ENCODE measurements at places on chromosomes 12 and 14.

- DNase-seq: no peak
These were observed 135.9 kb downstream of the SLC15A4 start for GRCh38 chr12:128687851-128688250.

GRCh38 chr14:105019861-105020814 is 745 bp downstream of the CDCA4 start:
- DNase-seq: peak; percentile 35

DNA sequence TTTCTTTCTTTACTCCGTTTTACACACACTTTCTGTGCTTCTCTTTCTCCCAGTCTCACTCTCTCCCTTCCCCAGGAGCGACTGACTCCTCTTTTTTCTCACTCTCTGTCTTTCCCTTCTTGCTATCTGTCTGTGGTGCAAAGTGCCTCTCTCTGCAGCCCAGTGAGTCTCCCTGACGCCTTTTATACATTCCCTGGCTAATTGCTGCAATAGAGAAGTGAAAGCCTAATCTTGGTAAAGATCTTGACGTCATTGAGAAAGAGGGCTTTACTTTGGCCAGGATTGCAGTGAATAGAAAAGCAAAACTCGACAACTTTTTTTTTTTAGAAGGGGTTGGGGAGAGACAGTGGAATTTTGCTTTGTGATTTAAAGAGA is 706 bp upstream of the DIO2 start:
- no peak for DNase-seq

DNA sequence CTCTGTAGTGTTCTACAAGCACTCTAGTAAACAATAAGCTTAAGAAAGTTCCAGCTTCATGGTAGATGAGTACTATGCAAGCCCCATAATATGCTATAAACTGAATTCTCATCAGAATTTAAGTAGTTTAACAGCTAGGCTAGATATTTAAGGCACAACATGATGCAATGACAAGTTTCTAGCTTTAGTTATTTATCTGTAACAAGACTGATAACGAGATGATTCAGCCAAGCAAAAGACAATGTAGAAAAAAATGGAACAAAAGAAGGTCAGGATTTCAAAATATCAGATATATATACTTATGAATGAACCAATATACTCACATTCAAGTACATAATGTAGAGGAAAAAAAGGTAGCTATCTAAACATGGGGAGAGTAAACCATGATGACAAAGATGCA is 61.0 kb upstream of the RERGL start:
- DNase-seq: no peak

DNA sequence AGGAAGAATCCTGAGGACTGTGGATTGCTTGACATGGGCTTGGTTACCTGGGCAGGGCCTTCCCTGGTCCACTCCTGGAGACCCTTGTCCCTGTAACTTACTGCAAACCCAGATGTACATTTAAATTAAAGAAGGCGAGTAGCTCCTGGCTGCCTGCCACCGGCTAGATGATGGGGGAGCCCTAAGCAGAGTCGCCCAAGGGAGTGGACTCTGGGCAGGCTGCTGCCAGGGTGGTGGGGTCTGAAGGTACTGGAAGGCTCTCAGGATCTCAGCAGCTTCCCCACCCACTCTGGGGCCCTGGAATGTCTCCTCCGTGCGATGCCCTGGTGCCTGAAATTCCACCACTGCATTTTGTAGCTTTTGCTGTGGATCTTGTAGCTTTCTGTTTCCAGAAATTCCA is 74.7 kb downstream of the FBXL14 start:
- no peak for DNase-seq

- no peak for DNase-seq
These were observed 232.6 kb downstream of the FLRT2 start for GRCh38 chr14:85762526-85762925.

- no peak for DNase-seq
These were observed 165.3 kb upstream of the RASSF8 start for GRCh38 chr12:25793196-25793595.

DNA sequence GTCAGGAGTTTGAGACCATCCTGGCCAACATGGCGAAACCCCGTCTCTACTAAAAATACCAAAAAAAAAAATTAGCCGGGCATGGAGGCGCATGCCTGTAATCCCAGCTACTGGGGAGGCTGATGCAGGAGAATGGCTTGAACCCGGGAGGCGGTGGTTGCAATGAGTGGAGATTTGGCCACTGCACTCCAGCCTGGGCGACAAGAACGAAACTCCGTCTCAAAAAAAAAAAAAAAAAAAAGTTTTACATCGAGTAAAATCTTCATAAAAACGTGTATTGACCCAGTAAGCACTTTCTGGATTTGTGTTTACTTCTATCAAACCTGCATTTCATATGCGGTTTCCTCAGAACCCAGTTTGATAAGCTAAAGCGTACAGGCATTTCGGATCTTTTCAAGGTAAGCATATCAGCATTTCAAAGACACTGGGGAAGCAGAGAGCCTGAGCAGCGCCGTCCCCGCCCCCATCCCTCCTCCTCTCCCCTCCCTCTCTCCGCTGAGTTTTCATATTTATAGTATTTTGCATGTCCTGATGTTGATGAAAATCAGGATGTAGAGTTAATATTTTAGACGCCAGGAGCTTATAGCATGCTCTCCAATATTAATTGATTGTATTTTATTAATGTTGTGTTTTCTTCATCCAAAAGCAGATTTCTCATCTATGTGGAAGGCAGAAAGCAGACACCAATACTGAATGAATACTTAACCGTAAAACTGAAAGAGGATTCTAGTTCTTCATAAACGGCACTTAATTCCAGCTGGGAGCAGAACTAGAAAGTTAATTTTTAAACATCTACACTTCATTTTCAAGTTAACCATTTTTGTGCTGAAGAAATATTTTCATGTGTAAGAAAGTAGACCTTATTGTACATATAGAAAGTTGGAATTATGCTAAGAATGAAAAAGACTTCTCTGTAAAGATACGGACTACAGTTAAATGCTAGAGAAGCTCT is 9.2 kb upstream of the HIP1R start:
- DNase-seq: no peak

DNA sequence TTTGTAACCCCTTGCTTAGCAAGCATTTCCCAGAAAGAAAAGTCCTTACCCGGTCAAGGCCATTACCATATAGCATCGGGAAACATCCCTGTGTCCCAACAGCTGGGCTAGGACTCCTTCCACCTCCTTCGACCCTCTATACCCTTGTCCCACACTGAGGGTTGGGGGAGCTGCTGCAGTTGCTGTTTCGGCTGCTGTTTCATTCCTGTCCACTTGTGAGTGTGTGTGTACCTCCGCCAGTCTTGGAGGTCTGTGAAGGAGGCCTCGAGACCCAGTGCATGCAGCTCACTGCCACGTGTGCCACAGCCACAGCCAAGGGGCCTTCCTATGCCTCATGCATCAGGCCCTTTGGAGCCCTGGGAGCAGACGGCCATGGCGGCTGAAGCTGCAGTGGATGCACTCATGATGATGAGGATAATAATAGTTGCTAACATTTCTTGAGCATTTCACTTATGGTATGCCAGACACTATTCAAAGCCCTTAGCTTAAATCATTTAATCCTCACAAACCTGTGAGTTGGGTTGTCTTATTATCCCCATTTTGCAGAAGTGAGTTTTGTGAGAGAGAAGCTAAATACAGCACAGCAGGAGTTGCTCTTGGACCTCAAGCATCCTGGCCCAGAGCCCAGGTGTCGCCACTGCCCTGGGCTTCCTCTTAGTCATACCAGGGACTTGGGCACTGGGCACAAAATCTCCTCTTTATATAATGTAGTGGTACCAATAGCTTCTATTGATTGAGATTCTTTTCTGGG is 156.5 kb downstream of the PRKCH start:
- DNase-seq: no peak

DNA sequence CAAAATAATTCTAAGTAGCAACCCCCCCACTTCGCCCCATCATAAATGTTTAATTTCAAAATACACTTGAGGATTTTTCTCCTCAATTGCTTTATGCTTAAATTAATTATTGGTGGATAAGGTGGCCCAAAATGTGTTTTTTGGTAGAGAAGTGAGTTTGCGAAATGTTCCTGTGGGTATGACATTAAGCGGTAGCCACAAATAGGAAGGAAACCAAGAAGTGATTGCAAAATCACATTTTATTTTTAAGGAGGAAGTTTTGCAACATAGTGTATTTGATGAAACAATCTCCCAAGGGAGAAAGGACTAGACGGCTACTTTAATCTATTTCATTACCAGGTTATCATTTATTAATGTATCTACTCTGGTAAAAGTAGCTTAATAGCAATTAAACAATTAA is 25.5 kb downstream of the SLC25A3 start:
- no peak for DNase-seq

- peak; percentile 84 for DNase-seq
These were observed 2.0 kb downstream of the KHNYN start for GRCh38 chr14:24431569-24432258.

DNA sequence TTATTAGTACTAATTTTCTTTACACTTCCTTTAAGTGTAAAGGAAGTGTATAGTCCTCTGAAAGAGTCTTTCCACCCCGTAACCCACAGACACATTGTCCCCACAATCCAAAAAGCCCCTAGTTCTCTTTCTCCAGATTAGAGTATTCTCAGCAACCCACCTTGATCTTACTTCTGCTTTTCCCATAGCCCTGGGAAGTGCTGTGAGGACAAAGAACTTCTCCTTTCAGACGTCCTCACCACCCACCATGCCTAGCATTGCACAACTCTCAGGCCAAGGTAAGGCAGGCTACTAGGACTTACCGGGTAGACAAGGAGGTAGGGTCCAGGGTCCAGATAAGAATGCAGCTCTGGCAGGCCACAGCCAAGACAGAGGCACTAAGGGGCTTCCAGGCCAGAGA is 7.4 kb downstream of the AAAS start:
- DNase-seq: no peak

GRCh38 chr12:116773276-116773731 is 35.2 kb downstream of the RNFT2 start:
- no peak for DNase-seq

DNA sequence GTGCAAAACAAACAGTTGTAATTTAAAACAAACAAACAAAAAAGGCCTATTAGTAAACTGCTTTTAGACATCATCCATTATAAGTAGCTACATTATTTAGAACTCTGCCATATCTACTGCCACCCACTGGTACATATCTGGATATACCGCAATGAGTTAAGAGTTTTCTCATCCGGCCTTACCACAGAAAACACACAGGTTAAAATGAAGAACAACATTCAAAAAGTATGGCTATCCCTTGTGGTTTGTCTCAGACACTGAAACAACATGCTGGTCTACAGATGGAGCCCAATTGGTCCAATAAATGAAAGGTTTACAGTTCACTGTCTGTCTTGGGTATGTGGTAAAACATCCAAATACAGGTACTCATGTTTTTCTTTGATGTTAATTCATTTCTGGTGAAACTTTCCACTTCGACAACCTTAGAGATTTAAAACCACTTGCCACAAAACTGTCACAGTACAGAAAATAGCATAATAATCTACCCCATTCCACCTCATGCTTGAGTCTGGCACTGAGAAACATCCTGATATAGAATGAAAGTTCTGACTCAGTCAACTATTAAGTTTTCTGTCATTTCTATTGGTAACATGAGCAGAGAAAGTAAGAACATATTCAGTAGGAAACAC is 354.3 kb downstream of the CEP128 start:
- no peak for DNase-seq

DNA sequence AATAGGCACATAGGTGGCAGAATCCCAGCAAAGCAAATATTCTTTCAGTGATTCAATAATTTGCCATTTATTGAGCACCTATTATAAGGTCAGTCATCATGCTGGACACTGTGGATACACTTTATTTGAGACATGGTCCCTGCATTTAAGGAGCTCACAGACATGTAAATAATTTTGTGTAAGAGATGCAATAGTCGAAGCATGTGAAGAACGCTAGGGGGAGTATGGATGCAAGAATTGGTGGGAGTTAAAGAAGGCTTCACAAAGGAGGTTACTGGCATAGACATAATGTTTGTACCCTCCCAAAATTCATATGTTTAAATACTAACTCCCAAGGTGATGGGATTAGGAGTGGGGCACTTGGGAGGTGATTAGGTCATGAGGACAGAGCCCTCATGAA is 260.6 kb upstream of the GARIN6 start:
- no peak for DNase-seq

DNA sequence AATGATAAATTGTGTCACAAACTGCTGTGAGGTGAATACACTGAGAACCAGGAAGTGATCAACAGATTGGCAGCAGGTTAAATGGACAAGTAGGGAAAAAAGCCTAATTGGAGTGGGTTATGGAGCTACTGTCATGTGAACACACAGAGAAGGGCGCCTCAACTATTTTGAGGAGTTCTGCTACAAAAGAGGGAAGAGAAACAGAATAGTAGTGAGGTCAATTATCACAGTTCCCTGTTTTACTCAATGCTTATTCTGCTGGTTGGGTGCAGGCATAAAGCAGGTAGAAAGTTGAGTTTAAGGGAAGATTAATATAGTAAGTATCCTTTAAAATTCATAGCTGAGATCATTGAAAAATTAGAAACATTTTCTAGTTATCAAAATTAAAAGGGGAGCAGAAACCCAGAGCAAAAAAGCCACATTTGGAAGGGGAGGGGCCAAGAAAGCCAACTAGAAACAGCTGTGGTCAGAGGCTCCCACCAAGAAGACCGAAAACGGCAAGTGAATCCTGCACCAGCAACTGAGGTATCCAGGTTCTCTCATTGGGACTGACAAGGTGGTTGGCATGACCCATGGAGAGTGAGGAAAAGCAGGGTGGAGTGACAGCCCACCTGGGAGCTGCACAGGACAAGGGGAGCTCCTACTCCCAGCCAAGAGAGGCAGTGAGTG is 105.7 kb downstream of the ZC3H14 start:
- DNase-seq: no peak

- DNase-seq: no peak
These were observed 35.8 kb downstream of the BHLHE41 start for GRCh38 chr12:26088998-26089397.

GRCh38 chr12:25767606-25768005 is 190.9 kb upstream of the RASSF8 start:
- DNase-seq: no peak

- DNase-seq: no peak
These were observed 125.2 kb downstream of the MGST1 start for GRCh38 chr12:16472631-16473030.

DNA sequence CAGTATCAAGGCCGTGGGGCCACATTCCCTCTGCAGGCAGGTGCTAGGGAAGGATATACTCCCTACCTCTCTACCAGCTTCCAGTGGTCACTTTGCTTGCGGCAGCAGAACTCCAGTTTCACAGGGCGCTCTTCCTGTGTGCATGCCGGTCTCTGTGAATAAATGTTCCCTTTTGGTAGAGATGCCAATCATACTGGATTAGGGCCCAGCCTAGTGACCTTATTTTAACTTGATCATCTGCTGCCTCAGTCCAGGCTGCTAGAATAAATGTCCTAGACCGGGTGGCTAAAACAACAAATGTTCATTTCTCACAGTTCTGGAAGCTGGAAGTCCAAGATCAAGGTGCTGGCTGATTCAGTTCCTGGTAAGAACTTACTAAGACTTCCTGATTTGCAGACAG is 198.8 kb upstream of the TMEM132C start:
- DNase-seq: no peak
